ENCODE measurements at places on chromosomes 16 and 17. TPM values are rescaled to one million over a fixed set of nuclear protein-coding genes. Genes with fewer than 3 reads are reported as not detected.

GRCh38 chr17:60155815-60156214 is 6.0 kb downstream of the CA4 start:
- peaks cover 22% of the 10 kb centered on the region for H3K27me3 ChIP-seq
- H3K27ac ChIP-seq: no peak overlapping the region
- DNase-seq: no peak
- H3K36me3 ChIP-seq: no peaks in the 10 kb centered on the region
- H3K4me3 ChIP-seq: no peak overlapping the region
- peaks cover 9% of the 10 kb centered on the region for H3K4me1 ChIP-seq

DNA sequence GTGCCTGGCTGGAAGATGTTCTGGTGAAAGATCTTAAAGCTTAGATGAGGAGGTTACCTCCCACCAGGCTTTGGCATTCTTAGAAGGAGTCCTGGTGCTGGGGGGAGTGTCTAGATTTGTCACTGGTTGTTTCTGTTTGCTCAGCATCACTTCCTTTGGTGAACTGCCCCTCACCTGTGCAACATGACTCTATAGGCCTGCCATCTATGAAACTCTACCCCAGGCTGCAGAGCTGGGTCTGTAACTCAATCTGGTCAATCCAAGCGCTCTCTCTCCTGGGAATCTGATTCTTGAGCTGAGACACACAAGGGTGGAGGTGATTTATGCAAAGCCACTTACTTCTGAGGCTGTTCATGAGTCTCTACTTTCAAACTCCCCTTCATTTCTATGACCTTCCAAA is 399.4 kb downstream of the NPIPA7 start:
- H3K4me1 ChIP-seq: no peaks in the 10 kb centered on the region
- DNase-seq: no peak
- no peak overlapping the region for H3K27ac ChIP-seq
- no peaks in the 10 kb centered on the region for H3K27me3 ChIP-seq

- no peak overlapping the region for H3K4me3 ChIP-seq
- peaks cover 10% of the 10 kb centered on the region for H3K36me3 ChIP-seq
- no peaks in the 10 kb centered on the region for H3K27me3 ChIP-seq
- no peak overlapping the region for H3K27ac ChIP-seq
- no peak for DNase-seq
- H3K4me1 ChIP-seq: peaks cover 25% of the 10 kb centered on the region
Observed at GRCh38 chr17:57532966-57533365, 212.1 kb downstream of the CCDC182 start.

GRCh38 chr17:69590671-69591070 is 176.2 kb downstream of the MAP2K6 start:
- H3K4me1 ChIP-seq: no peaks in the 10 kb centered on the region
- H3K36me3 ChIP-seq: no peaks in the 10 kb centered on the region
- no peaks in the 10 kb centered on the region for H3K27me3 ChIP-seq
- H3K4me3 ChIP-seq: no peak overlapping the region
- no peak overlapping the region for H3K27ac ChIP-seq
- DNase-seq: no peak

DNA sequence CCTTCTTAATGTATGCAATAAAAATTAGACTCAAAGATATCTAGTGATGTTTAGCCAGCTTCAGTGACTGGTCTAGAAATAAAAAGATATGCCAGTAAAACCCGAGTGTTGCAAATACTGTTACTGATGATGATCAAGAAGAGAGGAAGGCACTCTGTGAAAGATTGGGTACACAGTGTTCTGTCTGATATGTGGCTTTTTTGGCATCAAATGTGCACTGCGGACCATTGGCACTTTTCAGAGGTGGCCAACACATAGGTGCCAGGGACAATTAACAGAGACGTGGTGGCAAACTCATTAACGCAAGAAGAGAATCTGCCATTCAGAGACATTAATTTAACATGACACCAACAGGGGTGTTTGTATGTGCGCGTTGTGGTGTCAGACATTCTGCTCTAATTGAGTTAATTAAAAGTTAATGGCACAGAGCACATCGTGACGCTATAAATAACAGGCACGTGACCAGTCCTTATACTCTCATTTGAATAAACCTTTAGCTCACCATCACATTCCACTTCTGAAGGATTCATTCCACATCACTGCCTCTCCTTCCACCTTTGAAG is 549.3 kb upstream of the HSBP1 start:
- no peaks in the 10 kb centered on the region for H3K4me1 ChIP-seq
- no peaks in the 10 kb centered on the region for H3K27me3 ChIP-seq
- no peak for DNase-seq
- H3K36me3 ChIP-seq: no peaks in the 10 kb centered on the region

DNA sequence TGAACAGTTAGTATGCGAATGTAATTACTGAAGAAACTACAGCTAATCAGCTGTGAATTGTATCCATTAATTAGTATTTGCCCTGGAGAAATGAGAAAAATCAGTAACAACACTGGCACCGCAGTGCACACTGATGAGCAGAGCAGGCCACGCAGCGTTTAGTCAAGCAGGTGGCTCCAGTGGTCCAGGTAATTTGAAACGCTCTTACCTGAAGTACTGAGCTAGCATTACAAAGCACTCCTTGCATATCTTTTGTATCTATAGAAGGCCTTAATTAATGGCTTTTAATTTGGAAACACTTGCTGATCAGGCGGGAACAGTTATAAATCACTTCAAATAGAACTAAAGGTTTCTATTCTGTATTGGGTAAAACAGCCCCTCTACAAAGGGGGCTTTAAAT is 76.4 kb downstream of the TOX3 start:
- H3K4me3 ChIP-seq: no peak overlapping the region
- no peaks in the 10 kb centered on the region for H3K27me3 ChIP-seq

DNA sequence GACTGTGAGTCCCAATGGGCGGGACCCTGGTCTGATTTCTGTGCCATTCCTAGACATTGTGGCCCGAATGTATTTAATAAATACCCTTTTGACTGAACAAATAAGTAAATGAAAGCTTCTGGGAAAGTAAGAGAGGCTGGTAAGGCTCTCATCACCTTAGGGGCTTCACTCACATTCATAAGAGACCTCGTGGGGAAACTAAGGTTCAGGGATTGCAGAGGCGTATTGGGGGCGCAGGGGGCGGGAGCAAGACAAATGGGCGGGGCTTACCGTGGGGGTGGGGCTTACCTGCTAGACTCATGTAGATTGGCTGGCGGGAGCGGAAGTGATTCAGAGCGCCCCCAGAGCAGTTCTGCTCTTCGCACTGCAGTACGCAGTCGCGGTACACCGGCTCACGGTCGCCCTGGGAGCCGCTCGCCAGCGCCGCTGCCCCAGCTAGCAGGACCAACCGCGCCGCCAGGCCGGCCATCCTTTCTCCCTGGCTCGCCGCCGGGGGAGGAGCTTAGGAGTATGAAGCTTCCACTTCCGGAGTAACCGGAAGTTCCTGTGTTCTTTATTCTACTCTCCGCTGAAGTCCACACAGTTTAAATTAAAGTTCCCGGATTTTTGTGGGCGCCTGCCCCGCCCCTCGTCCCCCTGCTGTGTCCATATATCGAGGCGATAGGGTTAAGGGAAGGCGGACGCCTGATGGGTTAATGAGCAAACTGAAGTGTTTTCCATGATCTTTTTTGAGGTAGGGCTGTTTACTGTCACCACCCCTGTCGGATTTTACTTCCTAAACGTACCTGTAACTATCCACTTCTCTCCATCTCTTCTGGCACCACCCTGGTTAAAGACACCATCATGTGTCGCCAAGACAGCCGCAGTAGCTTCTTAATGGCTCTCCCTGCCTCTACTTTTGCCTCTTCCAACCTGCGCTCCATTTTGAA is at the start of gene PGAP3:
PGAP3 (minus strand) TSS at position 512 of the 929 bp plus-strand sequence; CDS start at position 469, 43 bp downstream.
- H3K27me3 ChIP-seq: no peaks in the 10 kb centered on the region
- H3K36me3 ChIP-seq: peaks cover 22% of the 10 kb centered on the region
- H3K4me3 ChIP-seq: peak within 1 kb of the TSS; percentile 74
- peaks cover 19% of the 10 kb centered on the region for H3K4me1 ChIP-seq

GRCh38 chr16:8717892-8718415 is 43.5 kb downstream of the ABAT start:
- no peaks in the 10 kb centered on the region for H3K4me1 ChIP-seq
- H3K36me3 ChIP-seq: no peaks in the 10 kb centered on the region
- no peak overlapping the region for H3K27ac ChIP-seq
- H3K4me3 ChIP-seq: no peak overlapping the region

DNA sequence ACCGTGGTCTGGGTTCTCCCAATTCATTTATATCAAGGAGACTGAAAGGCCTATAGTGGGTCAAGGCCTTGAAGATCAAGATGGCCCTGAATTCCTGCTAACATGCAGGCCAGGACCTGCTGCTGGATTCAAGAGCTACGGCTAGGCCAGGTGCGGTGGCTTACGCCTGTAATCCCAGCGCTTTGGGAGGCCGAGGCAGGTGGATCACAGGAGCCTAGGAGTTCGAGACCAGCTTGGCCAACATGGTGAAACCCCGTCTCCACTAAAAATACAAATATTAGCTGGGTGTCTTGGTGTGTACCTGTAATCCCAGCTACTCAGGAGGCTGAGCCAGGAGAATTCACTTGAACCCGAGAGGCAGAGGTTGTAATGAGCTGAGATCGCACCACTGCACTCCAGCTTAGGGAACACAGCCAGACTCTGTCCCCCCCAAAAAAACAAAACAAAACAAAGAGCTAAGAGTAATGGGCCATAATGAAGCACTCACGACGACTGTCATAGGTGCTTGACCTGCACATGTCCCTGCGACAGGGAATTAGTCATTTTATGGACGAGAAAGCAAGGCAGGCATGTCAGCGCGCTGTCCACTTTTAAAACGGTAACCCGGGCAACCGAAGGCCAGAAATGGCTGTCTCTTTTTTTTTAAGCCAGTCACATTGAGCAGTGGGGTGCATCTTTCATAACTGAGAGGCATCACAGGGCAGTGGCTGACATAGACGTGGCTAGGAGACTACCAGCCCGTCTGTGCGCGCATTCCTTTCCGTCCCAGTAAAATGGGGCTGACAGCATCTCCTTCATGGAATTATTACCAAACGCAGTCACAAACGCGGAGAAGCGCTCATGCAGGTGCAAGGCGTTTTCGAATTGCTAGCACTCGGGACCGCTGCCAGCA is 1.0 kb upstream of the FBRS start:
- DNase-seq: no peak
- peak overlapping the region; percentile 73 for H3K27ac ChIP-seq
- H3K4me3 ChIP-seq: peak overlapping the region; percentile 54
- no peaks in the 10 kb centered on the region for H3K27me3 ChIP-seq
- peaks cover 60% of the 10 kb centered on the region for H3K36me3 ChIP-seq

DNA sequence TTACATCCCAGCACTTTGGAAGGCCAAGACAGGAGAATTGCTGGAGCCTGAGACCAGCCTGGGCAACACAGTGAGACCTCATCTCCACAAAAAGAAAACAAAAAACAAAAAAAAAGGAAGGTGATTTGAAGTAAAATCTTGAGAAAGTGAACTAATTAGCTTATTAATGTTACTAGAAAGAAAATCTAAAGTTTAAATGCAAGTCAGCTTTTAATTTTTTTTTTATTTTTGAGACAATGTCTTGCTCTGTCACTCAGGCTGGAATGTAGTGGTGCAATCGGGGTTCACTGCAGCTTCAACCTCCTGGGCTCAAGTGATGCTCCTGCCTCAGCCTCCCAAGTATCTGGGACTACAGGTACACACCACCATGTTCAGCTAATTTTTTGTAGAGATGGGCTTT is 3.5 kb upstream of the CTCF start:
- DNase-seq: no peak
- H3K4me3 ChIP-seq: no peak overlapping the region
- peaks cover 7% of the 10 kb centered on the region for H3K36me3 ChIP-seq
- no peak overlapping the region for H3K27ac ChIP-seq
- H3K27me3 ChIP-seq: no peaks in the 10 kb centered on the region

DNA sequence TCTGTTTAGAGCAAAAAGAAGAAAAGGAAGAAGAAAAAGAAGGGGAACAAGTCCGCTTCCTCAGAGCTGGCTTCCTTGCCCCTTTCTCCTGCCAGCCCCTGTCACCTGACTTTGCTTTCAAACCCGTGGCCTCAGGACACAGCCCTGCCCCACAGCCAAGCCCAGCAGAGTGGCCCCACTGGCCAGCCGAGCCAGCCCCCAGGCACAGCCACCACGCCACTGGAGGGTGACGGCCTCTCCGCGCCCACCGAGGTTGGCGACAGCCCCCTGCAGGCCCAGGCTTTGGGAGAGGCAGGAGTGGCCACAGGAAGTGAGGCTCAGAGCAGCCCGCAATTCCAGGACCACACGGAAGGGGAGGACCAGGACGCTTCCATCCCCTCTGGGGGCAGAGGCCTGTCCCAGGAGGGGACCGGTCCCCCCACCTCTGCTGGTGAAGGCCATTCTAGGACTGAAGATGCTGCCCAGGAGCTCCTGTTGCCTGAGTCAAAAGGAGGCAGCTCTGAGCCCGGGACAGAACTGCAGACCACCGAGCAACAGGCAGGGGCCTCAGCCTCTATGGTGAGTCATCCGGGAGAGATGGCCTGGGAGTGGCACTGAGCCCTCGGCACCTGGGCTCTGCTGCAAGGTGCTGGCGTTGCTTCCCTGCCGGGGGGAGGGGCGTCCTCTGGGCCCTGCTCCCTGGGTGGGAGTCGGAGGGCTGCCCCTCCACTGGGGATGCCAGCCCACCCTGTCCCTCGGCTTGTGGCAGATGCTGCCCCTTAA is 27.3 kb downstream of the RNF213 start:
- no peak for DNase-seq
- no peak overlapping the region for H3K27ac ChIP-seq
- no peak overlapping the region for H3K4me3 ChIP-seq
- H3K36me3 ChIP-seq: peaks cover 79% of the 10 kb centered on the region
- peaks cover 14% of the 10 kb centered on the region for H3K4me1 ChIP-seq

DNA sequence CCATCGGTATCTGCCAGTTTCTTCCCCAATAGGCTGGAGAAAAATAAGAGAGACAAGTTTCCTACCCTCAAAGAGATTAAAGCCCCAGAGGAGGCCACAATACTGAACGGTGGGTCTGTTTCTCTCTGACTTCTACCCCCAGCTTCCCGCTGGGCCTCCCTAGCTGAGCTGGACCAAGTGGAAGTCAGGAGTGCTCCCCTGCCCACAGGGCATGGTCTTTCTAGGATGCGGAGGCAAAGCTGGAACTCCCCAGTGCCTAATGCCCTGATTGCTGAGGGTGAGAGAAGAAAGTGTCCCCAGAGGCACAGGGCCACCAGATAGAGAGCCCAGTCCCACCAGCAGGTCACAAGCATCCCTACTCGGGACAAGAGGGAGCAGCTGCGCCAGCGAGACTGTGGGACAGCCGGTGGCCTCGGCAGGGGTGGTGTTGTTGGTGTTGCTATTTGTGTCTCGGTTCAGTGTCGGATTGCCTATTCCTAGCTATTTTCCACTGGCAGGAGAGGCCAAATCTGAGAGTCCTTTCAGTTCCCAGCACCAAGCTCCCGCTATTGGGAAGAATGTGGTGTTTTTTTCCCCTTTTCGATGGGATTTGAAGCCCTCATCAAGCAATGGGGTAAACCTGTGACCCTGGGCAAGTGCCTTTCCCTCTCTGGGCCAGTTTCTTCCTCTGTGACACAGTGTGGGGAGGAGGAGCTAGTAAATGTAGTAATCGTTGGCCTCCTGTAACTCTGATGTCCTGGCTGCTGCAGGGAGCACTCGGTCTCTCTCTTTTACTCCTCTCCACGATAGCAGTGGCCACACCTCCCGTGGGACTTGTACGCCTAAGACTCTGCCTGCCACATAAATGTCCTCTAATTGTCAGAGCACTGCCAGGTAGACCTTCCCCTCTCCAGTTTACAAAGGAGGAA is 22.5 kb upstream of the TBX2 start:
- no peaks in the 10 kb centered on the region for H3K4me1 ChIP-seq
- no peaks in the 10 kb centered on the region for H3K27me3 ChIP-seq
- H3K4me3 ChIP-seq: no peak overlapping the region
- H3K36me3 ChIP-seq: no peaks in the 10 kb centered on the region

The PIK3R6 gene
- 0.50 TPM for total RNA-seq

The SEZ6L2 gene
- total RNA-seq: not detected

The ADGRG3 gene
- not detected for total RNA-seq

The ANTKMT gene
- 8.1 TPM for total RNA-seq

The IL17C gene
- total RNA-seq: not detected

All from CD4-positive, alpha-beta T cell (primary cell).